ENCODE measurements at places on chromosomes 4 and X.

DNA sequence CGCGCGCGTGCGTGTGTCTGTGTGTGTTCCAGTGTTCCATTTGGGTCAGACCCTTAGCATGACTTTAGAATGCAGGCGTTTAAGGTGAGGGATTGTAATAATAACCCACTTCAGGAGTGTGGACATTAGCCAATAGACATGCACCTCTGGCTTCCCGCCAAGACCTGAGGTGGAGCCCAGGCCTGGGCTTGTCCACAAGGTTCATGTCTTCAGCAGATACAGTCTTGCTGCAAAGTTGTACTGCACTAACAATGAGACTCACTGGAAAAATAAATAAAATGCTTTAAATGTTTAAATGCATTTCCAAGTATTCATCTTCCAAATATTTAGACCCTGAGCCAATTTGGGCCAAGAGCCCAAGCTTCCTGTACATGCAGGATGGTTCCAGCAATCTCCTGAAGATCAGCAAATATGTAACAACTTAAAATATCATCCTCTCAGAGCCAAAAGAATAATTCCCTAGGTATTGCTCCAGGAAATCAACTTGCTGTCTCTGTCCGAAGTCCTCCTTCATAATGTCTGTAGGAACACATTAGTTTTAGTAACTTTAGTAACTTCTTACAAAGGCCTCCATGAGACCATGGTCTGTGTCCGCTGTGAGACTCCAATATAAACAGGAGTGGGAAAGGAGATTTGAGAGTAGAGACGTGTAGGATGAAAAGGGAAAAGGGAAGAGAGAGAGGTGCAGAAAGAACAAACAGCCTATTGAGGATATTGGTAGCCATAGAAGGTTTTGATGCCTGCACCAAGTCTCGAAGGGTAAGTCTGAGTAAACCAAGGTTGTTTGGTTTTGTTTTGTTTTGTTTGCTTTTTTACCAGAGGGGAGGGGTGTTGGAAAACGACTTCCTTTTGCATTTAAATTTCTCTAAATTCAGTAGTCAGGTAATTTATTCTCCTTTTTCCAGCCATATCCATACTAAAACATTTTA is 98.5 kb upstream of the KLF3 start:
- DNase-seq: no peak

GRCh38 chr4:95601356-95601755 is 52.6 kb upstream of the UNC5C start:
- DNase-seq: no peak

DNA sequence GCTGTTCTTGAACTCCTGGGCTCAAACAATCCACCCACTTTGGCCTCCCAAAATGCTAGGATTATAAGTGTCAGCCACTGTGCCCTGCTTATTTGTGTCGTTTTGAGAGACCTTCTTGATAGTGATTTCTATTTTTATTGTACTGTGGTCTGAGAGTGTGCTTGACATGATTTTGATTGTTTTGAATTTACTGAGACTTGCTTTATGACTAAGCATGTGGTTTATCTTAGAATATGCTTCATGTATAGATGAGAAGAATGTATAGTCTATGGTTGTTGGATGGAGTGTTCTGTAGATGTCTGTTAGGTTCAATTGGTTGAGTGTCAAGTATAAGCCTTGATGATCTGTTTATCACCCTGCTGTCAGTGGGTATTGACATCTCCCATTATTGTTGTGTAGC is 789.3 kb downstream of the IL1RAPL1 start:
- DNase-seq: no peak

- DNase-seq: no peak
Observed at GRCh38 chr4:104425948-104426347, 68.7 kb downstream of the CXXC4 start.

GRCh38 chrX:10685923-10686595 is 65.7 kb upstream of the MID1 start:
- no peak for DNase-seq

- DNase-seq: no peak
Observed at GRCh38 chrX:132751063-132751690, 207.3 kb downstream of the HS6ST2 start.

- no peak for DNase-seq
Observed at GRCh38 chrX:24703185-24703494, 9.4 kb downstream of the POLA1 start.

GRCh38 chrX:21373637-21374162 is 518 bp upstream of the CNKSR2 start:
- no peak for DNase-seq

DNA sequence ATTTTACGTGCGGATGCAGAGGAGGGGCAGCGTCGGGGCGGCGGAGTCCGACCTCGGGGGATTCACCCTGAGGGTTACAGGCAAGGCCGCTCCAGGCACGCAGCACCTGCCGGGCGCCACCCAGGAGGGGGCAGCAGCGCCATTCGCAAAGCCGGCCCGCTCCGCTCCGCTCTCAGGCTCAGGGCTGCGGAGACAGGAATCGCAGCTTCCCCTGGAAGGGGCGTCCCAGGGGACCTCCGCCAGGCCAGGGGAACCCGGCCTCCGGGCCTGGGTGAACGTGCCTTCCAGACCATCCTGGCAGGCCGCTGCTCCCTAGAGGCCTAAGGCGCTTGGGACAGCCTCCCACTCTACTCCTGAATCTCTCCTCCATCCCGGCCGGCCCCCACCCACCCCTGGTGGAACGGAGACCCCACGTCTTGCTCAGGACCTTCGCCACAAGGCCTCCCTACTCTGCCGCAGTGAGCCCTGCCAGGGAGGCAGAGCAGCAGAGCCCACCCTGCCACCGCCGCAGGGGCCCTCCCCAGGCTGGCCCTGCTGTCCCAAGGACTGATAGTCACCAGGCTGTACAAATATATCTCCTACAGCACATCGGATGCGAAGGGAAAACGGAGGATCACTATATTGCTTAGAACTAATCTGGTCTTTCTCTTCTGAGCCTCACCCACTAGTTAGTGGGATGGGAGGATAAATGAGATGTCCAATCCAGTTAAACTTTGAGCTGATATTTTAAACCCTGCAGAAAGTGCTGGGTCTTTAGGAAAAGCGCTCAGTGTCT is 115.0 kb downstream of the SMIM20 start:
- DNase-seq: peak; percentile 40

DNA sequence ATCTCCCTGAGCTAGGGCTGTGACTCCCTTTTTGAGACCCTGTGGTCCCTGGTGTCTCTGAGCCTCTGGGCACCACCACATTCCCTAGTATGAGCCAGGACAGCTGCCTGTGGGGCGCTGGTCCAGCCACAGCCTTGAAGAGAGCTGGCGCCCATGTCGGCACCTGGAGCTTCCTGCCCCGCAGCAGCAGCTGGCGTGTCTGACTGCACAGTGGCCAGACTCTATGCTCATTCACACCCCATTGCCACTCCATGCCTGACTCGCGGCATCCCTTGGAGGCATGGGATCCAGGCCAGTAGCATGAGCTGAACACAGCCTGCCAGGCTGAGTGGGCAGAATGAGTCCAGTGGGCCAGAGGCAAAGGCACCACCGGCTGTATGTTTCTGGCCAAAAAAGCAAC is 8.3 kb upstream of the SPP1 start:
- no peak for DNase-seq

DNA sequence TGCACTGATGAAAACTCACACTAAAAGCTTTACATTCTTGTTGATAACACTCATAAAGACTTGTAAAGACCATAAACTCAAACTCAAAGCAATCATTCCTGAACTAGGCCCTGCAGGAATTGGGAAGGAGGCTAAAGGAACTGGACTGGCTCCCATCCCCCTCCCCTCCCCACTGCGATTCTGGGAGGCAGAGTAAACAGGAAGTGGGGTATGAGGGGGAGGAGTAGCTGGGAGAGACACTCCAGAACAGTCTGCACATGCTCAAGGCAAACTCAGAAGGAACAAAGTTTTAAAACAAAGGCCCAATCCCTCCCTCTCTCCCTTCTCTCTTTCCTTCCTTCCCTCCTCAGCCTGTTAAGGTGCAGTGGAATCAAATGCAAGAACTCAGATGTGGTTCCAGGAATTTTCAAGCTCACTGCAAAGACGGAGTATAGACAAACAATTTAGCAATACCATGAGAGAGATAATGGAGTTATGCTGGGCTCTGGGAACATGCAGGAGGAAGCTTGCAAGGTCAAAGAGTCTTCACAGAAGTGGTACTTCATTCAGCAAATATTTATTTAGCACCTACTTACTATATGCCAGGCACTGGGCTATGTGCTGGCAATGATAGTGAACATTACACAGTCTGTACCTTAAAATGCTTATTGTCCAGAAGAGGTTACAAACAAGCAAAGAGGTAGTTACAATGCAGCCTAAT is 15.9 kb downstream of the MID1IP1 start:
- no peak for DNase-seq

GRCh38 chr4:38069271-38069760 is 109.1 kb downstream of the PTTG2 start:
- no peak for DNase-seq

- no peak for DNase-seq
Observed at GRCh38 chrX:18252644-18253359, 32.1 kb upstream of the BEND2 start.

- DNase-seq: no peak
Observed at GRCh38 chr4:147860960-147861359, 129.1 kb downstream of the ARHGAP10 start.

DNA sequence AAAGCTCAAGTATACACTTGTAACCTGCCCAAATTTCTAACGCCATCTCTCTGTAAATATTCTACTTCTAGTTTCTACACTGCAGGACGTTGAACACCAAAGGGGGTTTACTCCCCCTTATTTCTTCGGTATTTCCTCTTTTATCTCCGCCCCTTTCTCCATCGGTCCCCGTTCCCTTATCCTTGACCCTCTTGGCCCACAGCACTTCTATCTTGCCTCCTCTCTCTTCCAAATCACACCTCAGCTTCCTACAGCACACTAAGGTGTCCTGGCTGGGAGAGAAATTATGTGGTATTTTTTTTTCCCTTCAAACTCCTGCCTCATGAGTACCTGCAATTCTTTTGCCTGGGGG is 715 bp downstream of the ZMAT1 start:
- no peak for DNase-seq

DNA sequence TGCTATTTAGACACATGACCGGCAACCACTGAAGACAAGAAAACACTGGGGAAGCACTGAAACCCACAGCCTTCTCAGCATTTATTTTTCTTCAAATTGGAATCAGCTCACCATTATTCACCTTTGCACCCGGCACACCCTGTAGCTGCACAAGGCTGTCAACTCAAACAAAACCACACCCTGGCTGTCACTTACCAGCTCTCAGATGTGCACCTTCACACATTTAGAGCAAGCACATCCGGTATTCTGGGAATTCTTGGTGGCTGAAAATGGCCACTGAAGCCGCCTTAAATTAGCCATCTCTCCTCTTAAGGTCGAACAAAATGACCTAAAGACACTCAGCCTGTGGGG is 5.9 kb downstream of the ZFYVE28 start:
- DNase-seq: peak; percentile 84

All from immature natural killer cell (primary cell).